CD4-positive, alpha-beta T cell treated with Interleukin-4 for 4 hours (primary cell): ENCODE measurements at places on chromosomes 7 and 10.

- no peak for DNase-seq
These were observed 464.1 kb downstream of the SUGCT start for GRCh38 chr7:40598915-40599314.

- DNase-seq: no peak
These were observed 217.0 kb upstream of the CTBP2 start for GRCh38 chr10:125377368-125377767.

DNA sequence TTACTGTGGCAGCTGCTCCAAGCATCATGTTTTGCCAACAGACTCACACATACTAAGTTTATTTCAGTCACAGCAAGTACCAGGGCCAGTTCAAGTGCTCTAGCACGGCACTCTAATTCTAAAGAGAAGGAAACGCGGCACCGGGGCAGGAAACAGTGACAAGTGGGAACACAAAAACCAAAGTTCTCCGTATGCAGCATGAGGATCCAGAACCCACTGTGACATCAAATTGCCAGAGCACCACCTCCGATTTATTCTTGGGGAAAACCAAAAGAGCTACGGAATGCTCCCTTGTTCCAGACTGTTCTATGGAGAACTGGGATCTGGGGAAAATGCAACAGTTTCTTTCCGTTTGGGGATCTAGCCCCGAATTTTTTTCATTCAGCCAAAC, 448 bp upstream of the PTER start:
- peak; percentile 16 for DNase-seq

GRCh38 chr10:73887294-73888039, 13.1 kb upstream of the CAMK2G start:
- DNase-seq: no peak

DNA sequence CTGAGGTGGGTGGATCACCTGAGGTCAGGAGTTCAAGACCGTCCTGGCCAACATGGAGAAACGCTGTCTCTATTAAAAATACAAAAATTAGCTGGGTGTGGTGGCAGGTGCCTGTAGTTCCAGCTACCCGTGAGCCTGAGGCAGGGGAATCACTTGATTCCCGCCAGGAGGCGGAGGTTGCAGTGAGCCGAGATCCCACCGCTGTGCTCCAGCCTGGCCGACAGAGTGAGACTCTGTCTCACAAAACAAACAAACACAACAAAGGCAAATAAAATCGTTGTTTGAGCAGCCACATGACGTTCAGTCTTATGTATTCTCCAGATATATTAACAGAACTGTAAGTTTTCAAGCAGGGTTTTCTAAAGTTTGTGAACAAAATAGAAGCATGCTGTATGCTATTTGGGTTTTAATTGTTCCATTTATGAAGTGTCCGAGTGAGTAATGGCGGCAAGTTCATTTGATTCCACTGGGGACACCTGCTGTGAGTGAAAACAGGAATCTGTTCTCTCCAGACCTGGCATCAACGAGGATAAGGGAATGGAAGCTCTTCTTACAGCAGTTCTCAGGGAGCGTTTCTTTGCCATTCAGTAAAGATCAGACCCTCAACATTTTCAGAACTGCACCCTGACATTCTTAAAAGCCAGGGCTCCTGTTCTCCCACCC, 122.5 kb upstream of the PITRM1 start:
- DNase-seq: no peak

- DNase-seq: no peak
These were observed 21.3 kb upstream of the ZMIZ2 start for GRCh38 chr7:44727158-44727936.

GRCh38 chr10:94012834-94013233, 19.1 kb downstream of the PLCE1 start:
- DNase-seq: no peak

GRCh38 chr7:123711832-123712293, 36.9 kb downstream of the WASL start:
- no peak for DNase-seq

DNA sequence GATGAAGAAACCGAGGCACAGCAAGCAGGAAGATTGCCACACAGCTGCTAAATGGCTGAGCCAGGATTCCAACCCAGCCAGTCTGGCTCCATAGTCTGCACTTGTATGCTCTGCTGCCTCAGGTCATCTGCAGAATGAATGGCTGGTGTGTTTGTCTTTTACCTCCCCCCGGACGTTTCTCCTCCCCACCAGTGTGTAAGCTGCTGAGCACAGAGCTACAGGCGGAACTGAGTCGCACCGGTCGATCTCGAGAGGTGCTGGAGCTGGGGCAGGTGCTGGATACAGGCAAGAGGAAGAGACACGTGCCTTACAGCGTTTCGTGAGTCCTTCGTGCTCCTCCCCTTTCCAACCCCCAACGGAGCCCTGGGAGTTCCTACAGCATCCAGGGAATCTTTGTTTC, 2.6 kb downstream of the CNPY4 start:
- no peak for DNase-seq

DNA sequence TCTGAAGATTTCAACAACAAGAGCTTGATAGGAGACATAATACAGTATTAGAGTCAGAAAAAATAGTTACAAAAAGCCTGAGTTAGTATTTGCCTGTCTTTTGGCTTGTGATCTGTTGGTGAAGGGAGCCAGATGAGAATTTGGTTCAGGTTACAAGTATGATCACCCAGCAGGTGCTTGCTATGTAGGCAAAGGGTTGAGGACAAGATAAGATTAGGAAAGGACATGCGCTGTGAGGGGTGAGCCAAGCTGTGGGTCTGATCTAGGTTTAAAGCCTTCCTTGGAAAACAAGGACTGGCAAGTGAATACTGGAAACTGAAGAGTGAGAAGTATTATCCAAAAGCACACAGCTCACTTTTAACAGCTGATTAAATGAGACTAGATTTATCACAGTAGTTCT, 28.7 kb upstream of the CD36 start:
- DNase-seq: no peak

DNA sequence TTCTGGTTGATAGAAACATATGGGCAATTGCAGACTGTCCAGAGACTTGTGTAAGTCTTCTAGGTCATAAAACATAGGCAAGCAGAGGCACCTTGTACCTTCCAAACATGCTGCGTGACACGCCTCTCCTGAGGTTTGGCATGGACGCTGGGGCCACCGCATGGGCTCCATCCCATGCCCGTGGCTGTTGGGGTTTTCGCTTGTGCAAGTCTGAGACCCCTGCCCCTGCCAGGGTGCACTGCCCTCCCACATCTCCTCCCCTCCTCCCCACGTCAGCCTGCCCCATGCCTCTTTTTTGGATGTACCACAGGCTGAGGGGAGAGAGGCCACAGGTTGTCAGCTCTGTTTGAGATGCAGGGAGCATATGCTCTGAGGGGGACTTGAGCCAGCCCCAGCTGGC, 19.0 kb downstream of the EIF3B start:
- no peak for DNase-seq

DNA sequence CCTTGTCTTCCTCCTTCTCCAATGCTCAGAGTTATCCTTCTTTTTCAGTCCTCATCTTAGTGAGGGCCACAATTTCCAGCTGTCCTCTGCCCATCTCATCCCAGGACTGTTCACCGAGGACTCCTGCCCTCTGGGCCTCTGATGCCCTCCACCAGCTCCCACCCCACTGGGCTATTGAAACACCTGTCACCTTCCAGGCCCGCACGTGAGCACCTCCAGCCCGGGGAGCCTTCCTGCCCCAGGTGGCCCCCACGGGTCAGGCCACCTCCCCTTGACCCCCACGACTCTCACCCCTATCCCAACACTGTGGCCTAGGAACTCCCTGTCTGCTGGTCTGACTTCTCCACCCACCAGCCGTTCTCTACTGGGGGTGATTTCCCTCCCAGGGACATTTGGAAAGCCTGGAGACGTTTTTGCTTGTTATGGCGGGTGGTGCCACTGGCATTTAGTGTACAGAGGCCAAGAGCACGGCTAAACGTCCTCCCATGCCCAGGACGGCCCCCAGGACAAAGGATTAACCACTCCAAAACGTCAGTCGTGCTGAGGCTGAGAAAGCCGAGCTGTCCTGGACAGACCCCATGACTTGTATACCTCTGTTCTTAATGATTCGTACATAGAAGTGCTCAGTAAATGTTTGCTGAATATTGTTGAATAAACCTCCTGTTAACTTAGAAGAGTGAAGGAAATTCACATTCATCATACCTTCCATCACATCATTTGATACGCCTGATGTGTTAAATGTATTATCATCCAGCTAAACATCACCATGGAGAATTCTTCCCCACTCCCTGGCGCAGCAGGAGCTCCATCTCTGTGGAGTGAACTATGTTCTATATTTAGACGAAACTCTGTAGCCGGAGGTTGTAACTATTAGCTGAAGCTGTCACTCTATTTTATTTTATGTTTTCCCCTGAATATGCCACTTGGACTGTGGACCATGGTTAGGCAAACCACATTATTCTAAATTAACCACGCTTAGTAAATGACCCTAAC, 270.1 kb upstream of the SHH start:
- DNase-seq: no peak

GRCh38 chr10:78775891-78776290, 292.9 kb upstream of the ZMIZ1 start:
- no peak for DNase-seq

DNA sequence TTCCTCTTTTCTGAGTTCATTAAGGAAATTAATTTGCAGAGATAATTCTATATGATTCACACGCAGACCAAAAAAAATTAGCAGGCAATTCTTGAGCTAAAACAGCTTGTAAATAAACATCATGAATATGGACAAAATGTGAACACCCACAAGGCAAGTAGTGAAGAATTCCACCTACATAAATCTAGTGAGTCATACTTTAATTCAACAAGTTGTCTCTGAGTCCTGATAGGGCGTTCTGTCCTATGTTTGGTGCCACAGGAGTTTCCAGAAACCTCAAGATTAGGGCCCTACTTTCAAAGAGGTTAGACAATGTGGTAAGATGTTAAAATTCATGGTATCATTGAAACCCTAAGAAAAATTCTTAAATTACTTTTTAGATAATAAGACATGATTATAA, 122.3 kb downstream of the SGMS1 start:
- no peak for DNase-seq

- DNase-seq: no peak
These were observed 27.9 kb upstream of the PWWP2B start for GRCh38 chr10:132368881-132369635.

DNA sequence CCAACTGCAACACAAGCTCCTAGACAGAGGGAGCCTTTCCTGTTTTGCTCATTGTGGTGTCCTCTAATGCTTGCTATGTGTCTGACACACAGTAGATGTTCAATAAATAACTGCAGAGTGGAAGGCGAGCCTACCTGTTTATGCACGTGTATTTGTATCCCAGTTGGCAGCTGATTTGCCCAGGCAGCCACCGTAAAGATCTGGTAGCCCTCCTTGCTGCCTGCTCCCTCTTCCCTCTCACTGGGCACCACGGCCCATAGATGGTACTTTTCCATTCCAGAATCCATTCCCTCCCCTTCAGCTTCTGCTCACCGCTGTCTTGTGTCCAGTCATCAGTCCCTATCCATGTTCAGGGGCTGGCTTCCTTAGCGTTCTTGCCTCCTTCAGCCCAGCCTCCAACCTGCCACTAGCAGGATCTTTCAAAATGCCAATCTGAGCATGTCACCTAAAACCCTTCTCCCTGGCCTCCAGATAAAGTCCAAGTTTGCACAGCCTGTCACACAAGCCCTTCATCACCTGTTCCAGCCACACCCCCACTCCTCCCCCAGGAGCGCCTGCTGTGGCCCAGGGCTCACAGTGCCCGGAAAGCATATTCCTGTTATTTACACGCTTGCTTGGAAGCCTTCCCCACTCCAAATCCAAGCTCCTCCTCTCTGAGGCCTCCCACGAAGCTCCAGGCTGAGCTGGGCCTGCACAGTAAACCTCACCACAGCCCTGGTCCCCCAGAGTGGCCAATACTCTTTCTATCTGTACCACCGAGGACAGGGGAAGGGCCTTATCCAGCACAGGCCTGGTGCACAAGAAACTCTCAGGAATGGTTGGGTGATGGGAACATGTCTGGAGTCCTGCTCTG, 21.0 kb downstream of the ZCCHC24 start:
- no peak for DNase-seq

DNA sequence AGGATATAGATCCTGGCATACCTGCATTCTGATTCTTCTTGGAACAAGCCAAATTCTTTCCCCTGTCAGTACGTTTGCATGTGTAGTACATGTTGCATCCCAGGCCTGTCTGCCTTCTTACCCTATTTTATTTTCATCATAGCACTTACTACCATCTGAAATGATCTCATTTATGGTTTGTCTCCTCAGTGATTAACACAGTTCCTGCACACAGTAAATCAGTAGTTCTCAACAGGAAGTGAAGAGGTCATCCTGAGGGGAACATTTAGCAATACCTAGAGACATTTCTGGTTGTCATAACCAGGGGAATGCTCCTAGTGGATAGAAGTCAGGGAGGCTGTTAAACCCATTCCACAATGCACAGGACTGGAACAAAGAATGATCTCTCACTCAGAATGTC, 38.2 kb upstream of the SLC26A4 start:
- no peak for DNase-seq

- peak; percentile 41 for DNase-seq
These were observed 34.5 kb upstream of the EBLN1 start for GRCh38 chr10:22252224-22252800.

GRCh38 chr7:83143107-83143506, 19.6 kb downstream of the PCLO start:
- DNase-seq: no peak

- DNase-seq: no peak
These were observed 50.4 kb upstream of the NFE2L3 start for GRCh38 chr7:26101361-26102151.

DNA sequence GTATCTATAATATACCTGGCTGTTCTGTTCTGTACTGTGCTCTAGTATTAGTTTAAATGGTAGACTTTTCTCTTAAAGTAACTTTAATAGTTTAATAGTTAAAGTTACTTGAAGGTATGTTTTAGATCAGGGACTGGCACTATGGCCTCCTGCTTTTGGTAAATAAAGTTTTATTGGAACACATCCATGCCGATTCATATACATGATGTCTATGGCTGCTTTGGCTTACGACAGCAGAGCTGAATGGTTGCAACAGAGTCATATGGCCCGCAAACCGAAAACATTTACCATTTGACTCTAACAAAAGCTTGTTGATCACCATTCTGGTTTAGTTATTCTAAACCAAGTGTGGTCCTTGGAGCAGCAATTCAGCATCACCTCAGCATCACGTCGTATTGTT, 6.7 kb downstream of the LUC7L2 start:
- DNase-seq: no peak

DNA sequence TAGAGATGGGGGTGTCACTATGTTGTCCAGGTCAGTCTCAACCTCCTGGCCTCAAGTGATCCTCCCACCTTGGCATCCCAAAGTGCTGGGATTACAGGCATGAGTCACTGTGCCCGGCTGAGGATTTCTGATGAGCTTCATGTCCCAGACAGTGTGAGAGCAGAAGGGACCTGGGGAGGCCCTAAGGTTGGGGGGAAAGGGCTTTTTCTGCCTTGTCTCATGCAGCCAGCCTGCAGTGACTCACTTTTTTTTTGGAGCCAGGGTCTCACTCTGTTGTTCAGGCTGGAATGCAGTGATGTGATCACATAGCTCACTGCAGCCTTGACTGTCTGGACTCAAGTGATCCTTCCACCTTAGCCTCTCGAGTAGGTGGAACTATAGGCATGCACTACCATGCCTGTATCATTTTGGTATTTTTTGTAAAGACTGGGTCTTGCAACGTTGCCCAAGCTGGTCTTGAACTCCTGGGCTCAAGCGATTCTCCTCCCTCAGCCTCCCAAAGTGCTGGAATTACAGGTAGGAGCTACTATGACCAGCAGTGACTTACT, 14.6 kb downstream of the COL26A1 start:
- DNase-seq: no peak

GRCh38 chr10:124025660-124026588, 67.5 kb downstream of the CHST15 start:
- DNase-seq: no peak

GRCh38 chr7:4076701-4077294, 605.3 kb upstream of the FOXK1 start:
- DNase-seq: no peak

- no peak for DNase-seq
These were observed 34.8 kb downstream of the SGCE start for GRCh38 chr7:94621120-94621519.
